ENCODE measurements at places on chromosomes 5 and 9.
A peak's percentile ranks its signal among the peaks of the same experiment; 100 is the strongest.

- DNase-seq, result no peak
Observed at GRCh38 chr9:135077497-135078200, 9.8 kb upstream of the OLFM1 start.

- peak; percentile 49 for DNase-seq
Observed at GRCh38 chr5:170631466-170632195, 127.8 kb downstream of the KCNIP1 start.

DNA sequence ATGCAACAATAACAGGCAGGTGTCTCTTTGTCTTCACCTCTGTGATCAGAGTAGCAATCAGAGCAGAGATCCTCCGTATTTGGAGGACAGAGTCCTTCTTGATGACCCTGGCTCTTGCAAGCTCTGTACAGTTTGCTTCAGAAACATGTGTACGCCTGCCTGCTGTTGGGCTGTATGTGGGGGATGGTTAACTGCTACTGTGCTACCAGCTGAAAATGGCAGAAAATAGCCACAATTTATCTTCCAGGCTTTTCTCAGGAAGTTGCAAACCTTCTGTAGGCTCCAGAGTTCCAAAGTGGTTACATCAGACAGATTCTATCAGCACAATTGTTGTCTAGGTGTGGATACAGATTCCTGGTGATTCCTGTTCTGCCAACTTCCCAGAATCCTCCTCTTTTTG is 35.5 kb downstream of the DDX46 start:
- no peak for DNase-seq

- no peak for DNase-seq
Observed at GRCh38 chr5:109705596-109705995, 15.9 kb downstream of the MAN2A1 start.

GRCh38 chr5:1021136-1021968 is 12.8 kb downstream of the NKD2 start:
- DNase-seq, result no peak

DNA sequence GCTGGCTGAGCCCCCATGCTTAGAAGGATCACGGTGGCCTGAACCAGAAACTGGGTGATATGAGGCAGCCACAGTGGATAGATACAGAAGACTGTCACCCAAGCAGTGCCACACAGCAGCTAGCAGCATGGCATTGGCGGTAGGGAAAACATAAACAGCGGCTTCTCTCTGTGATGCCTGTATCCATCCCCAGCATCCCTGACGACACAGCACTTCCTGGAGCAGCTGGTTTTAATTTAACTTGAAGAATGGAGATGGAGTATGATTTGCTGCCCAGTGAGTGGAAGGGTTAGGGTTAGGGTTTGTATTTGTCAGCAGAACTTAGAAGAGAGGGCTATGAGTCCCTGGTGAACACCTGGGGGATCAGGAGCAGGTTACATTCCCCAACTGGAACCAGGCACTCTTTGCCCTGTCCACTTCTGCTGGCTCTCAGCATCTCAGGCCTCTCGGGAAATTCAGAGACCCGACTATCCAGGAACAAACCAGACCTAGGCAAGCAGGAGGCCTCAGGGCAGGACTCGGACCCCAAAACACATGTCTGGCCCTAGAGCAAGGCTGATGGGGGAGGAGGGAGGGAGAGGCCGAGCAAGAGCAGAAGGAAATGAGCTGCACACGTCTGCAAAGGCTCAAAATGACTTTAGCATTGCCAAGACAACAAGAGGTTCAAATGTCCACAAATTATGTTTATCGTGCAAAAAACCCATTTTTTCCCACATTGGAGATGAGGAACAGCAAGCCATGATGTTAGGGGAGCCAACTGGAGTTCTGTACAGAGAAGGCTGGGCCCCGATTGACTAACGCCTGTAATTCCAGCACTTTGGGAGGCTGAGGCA is 6.5 kb upstream of the GGTA1 start:
- DNase-seq, result no peak

DNA sequence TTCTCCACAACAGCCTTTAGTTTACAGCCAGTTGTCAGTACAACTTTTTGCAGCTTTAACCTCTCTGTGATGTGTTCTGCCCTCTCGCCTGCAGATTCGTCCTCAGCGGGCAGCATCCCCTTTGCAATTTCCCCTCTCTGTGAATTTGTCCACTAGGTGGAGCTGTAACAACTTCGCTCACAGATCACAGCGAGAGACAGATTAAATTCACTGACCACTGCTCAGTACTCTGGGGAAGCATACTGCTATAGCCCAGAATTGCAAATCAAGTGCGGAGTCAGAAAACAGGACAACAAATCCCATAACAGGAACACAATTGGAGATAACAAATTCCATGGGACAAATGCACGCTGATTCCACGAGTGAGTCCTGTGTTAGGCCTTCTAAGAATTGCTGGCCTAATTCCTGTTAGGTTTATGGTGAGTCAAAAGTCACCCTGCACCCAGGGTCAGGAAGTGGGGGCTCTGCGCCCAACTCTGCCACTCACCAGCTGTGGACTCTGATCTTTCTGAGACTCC is 2124.9 kb downstream of the MAT2B start:
- peak; percentile 79 for DNase-seq

DNA sequence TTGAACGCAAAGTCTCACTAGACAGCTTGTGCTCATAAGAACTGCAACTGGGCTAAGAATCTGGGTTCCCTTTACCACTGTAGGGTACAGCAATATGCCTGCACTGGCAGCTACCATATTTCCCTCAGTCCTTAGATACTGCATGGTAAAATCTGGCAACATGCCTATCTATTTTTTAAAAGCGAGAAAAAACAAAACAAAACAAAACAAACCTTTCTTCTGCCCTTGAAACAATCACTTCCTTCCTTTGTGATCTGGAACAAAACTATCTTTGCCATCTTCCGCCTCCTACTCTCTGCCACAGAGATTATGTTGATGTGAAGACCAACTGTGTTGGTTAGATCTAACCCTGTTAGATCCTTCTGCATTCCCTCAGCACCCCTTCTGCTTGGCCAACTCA is 242.9 kb downstream of the EBF1 start:
- no peak for DNase-seq

DNA sequence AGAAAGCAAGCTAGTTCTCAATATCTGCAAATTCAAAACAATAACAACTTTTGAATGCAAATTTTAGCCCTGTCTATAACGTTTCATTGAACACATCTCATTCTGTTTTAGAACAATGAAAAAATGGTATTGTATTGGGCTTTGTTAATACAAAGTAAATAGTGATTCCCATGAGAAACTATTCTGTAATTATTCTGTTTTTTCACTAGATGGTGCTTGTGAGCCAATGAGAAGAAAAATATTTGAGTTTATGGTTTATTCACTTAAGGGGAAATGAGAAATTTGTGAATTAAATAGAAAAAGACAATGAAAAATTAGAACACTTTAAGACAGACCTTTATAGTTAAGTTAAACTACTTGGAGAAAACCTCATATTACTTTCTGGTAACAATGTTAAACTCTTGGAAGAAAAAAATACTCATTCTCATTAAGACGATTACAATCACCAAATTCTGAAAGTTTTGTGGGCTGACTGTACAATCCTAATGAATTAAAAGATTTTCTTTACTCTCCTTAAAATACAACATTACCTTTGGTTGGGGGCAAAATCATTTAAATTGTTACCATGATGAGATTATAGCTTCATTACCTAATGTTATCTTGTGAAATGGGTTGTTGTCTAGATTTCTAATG is 127.0 kb downstream of the NNT start:
- no peak for DNase-seq

- DNase-seq, result no peak
Observed at GRCh38 chr9:134196911-134197310, 32.5 kb upstream of the RNU6ATAC start.

Measured in HAP-1 (cell line).